ENCODE measurements at places on chromosomes 5 and 9. TPM values are rescaled to one million over a fixed set of nuclear protein-coding genes. Genes with fewer than 3 reads are reported as not detected.

Gene LCNL1
- not detected for total RNA-seq

Gene NR4A3
- total RNA-seq = 3.5 TPM

Gene SPATA31C2
- total RNA-seq = not detected

Gene MYOZ3
- not detected for total RNA-seq

Gene ANKRD18B
- total RNA-seq = 3.2 TPM

Gene IFNW1
- not detected for total RNA-seq

Gene PCDH12
- not detected for total RNA-seq

Gene TAS2R1
- not detected for total RNA-seq

Gene PCDHB15
- total RNA-seq = 0.10 TPM

Gene SMIM23
- total RNA-seq = not detected

Gene SLC6A3
- total RNA-seq = 0.15 TPM

Gene ANKRD31
- 0.05 TPM for total RNA-seq

Gene PTBP3
- total RNA-seq = 29.9 TPM

Gene SLC25A2
- not detected for total RNA-seq

Gene NSG2
- total RNA-seq = not detected

Gene ARRDC3
- total RNA-seq = 15.3 TPM

Gene HRH2
- 0.48 TPM for total RNA-seq

Gene SMIM27
- total RNA-seq = 14.5 TPM

Gene FOXD4L6
- total RNA-seq = not detected

Gene OBP2B
- not detected for total RNA-seq

Gene PCDHA9
- total RNA-seq = 0.04 TPM

Gene SLC36A3
- not detected for total RNA-seq

Measured in A549 treated with RU486 at 1 μM for 4 hours (cell line).